ENCODE measurements at places on chromosomes 1 and 21.

- DNase-seq, result no peak
Observed at GRCh38 chr1:188249811-188250210, 1421.1 kb downstream of the PLA2G4A start.

DNA sequence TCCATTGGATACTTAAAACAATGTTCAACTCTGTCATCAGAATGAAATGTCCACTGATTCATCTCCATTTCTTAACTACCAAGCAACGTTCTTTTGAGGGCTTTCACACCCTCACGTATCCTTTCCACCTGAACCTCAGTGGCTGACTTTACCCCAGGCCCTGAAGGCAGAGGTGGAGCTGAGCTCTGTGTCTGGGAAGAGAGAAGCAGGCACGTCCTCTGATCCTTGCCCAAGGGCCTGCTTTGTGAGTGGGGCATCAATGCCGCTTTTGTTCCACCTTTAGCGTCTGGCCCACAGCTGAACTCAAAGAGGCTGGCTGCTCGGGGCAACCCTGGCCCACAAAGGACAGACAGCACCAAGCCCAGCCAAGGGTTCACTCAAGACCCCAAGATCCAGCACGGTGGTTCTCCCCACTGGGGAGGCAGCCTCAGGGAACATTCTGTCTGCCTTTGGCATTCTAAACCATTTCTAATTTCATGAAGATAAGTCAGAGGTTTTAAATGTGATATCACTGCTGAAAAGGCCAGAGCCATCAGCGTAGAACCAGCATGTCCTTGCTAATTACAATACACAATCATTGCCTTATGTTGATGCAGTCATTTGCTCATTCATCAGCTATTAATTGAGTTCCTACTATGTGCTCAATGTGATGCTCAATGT lies 126.0 kb upstream of the UBE2U start:
- no peak for DNase-seq

DNA sequence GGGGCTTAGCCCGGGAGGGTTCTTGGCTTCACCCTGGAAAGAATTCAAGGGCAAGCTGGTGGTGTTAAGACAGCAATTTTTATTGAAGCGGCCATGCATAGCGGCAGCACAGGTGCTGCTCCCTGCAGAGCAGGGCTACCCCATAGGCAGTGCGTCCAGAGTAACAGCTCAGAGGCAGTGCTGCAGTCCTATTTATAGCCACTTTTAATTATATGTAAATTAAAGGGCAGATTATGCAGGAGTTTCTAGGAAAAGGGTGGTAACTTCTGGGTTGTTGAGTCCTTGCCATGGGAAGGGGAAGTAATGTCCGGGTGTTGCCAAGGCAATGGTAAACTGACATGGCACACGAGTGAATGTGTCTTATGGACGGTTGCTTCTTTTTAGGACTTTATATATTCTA lies 57.0 kb downstream of the VPS26C start:
- DNase-seq, result no peak

DNA sequence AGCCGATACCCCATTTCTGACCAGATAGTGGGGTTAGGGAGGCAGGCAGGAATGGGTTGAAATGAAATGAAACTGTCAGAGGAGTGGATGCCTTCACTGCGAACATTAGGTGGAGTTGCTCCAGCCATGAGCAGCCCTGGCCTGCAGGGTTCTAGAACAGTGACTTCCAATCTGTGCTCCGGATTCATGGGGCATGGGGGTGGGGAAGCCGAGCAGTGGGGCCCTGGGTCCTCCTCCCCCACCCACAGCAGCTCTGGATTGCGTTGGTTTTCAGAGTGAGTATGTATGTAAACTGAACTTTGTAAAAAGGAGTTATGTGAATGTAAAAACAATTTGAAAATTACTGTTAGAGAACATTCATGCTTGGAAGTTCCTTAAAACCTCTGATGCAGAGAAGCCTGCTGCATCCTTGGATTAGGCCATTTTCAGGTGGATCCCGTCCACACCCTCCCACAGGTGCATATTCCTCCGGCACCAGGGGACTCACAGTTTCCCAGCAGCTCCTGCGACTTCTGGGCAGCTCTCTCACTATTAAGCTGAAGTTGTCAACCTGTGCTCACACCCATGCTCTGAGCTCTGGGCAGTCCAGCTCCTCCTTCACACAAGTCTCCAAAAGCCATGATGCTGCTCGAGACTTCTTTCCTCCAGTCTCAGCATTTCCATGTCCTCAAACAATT lies 54.4 kb upstream of the EDN2 start:
- DNase-seq, result no peak

DNA sequence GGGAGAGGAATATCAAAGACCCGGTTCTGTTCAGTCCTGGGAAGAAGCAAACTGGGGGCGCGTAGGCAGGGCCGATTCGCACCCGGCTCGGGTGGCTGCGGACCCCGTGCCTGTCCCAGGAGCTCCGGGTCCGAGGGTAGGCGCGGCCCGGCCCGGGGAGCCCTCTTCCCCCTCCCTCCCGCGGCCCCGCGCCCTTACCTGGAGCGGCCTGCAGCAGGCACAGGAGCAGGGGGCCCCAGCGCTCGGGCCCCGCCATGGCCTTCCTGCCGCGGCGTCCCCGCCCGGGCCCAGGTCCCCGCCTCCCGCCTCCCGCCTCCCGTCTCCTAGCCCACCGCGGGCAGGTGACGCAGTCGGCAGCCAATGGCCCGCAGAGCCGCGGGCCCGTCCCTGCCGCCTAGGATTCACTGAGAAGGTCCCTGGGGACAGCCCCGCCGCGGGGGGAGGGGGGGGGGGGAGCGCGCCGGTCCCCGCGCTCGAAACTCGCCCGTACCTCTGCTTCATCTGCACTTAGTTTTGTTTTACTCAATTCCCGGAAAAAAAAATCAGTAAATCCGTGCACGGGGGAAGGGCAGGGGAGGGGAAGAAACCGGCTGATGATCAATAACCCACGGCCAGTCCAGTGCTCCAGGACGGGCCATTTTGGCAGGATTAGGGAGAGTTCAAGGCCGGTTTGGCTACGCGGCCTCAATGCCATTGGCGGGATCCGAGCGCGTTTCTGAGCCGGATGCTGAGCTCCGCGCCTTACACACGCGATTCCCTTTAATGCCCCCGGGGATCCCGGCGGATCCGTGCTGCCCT lies at the start of gene IFNLR1:
TSS of gene IFNLR1 (minus strand) at position 297 of the 798 bp plus-strand sequence. CDS start at position 256, 41 bp downstream.
- peak; percentile 66 for DNase-seq

GRCh38 chr1:229035748-229036082 lies 235.2 kb upstream of the RAB4A start:
- DNase-seq, result no peak

GRCh38 chr1:93235261-93235660 lies 54.7 kb downstream of the CCDC18 start:
- no peak for DNase-seq

DNA sequence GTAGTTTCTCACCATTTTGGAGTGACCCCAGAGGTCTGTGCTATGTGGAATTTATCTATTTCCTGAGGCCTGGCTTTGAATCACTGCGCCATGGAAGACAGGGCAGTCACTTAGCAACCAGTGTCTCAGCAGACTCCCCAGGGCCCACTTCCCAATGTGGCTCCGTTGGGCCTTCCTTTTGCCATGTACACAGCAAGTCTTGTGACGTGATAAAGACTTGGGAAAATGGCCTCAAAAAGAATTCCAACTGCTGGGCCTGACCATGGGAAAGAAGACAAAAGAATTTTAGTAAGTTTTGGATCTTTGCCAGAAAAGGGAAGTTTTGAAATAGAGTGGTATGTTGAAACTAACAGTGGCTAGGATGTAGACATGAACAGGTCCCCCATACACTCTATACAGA lies 36.2 kb downstream of the TLR5 start:
- no peak for DNase-seq

DNA sequence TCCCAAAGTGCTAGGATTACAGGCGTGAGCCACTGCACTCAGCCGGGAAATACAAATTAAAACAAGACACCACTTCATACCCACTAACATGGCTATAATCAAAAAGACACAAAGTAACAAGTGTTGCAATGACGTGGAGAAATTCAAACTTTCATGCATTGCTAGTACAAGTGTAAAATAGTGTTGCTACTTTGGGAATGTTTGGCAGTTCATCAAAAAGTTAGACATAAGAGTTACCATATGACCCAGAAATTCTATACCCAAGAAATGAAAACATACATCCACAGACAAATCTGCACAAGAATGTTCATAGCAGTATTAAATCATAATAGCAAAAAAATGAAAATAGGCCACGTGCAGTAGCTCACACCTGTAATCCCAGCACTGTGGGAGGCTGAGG lies 16.4 kb downstream of the FOXJ3 start:
- DNase-seq, result no peak

- no peak for DNase-seq
Observed at GRCh38 chr1:38926091-38926490, 15.5 kb downstream of the RHBDL2 start.

All from stimulated activated CD8-positive, alpha-beta memory T cell treated with anti-CD3 and anti-CD28 coated beads, Interleukin-7, amount 100 ng/mL, for 48 hours (primary cell).